Epithelial cell of prostate (primary cell): ENCODE measurements at places on chromosomes 2 and 18.
A peak's percentile ranks its signal among the peaks of the same experiment; 100 is the strongest.

- no peak for DNase-seq
Observed at GRCh38 chr2:235636546-235636945, 142.7 kb downstream of the AGAP1 start.

- DNase-seq = no peak
Observed at GRCh38 chr2:27133195-27133875, 1.1 kb downstream of the PREB start.

GRCh38 chr2:105403783-105404698, 5.2 kb upstream of the FHL2 start:
- peak; percentile 83 for DNase-seq

GRCh38 chr2:241218131-241219029, 29.9 kb downstream of the ANO7 start:
- no peak for DNase-seq

GRCh38 chr2:218805627-218806026, 23.7 kb downstream of the CYP27A1 start:
- DNase-seq = no peak

DNA sequence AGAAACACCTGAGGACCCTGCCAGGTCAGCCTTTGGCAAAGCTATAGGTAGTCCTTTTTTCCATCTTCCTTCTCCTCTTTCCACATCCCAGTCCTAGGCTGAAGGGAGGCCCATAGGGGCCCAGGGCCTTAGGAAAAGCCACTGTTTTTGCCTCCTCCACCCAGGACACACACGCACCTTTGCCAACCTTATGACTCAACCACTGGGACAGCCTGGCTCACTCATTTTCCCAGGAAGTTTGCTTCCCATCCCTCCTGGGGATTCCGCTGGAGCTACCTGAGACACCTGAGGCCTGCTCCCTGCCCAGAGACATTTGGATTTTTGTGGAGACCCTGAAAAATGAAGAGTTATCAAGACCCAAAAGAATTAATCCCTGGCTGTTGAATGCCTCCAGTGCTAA, 273.4 kb upstream of the SIX2 start:
- no peak for DNase-seq

- no peak for DNase-seq
Observed at GRCh38 chr2:114219456-114219855, 223.0 kb upstream of the DPP10 start.

DNA sequence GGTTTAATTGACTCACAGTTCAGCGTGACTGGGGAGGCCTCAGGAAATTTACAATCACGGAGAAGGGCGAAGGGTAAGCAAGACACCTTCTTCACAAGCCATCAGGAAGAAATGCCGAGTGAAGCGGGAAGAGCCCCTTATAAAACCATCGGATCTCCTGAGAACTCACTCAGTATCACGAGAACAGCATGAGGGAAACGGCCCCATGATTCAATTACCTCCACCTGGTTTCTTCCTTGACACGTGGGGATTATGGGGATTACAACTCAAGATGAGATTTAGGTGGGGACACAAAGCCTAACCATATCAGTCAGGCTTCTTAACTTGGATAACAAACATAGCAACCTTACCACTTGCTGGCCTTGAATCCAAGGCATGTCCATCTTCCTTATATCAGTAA, 289.0 kb upstream of the STON1 start:
- no peak for DNase-seq

DNA sequence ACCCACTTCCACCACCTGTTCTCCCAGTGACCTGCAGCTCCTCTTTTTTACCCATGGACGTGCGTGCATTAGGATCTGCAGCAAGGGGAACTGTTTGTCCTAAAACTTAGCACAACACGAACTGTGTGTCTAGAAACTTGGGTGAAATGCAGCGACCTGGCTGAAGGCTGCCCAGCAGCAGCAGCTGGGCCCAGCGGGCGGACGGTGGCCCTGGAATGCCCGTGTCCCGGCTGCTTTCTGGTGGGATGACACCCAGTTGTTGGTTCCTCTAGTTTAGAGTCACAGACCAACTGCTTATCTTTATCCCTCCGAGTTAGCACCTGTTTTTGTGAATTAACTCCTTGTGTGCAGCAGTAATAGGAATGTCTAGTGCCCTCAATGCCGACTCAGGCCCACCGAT, 61.9 kb upstream of the PXDN start:
- no peak for DNase-seq

DNA sequence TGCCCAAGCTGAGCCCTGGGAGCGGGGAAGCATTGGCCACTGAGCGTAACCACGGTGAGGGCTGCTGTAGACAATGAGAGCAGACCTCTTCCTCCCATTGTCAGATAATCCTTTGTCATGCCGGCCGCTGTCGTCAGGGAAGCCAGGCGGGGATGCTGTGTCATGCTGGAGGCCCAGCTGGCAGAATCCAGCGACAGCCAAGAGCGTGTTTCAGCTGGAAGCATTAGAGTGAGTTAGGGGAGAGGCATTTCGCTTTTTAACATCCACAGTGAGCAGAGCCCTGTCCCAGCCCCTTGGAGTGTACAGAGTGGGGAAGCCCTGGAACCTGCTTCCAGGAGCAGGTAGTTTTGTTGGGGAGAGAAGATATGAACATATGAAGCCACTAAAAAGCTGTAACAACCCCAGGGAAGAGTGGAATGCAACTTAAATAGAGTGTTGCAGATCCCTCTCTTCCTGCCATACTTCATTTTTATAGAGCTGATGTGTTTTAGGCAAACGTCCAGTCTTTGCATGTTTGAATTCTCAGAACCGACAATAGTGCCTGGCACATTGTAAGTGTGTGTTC, 7.0 kb downstream of the CTIF start:
- no peak for DNase-seq

DNA sequence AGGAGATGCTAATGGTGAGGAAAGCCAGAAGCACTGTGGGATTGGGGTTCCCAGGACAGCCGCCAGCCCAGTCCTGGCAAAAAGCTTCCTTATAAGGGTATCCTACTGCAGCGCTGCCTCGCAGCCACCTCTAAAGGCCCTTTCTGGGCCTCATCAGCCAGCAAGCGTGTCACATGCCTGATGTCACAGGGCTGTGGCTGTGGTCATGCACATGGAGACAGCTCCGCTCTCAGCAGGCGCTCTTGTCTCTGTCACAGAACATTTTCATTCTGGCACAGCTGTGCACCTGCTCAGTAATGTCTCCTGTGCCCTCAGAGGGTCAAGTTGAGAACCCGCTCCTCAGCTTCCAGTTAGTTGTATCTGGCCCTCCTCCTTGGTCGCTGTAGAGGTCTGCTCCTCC, 17.7 kb upstream of the MAL start:
- no peak for DNase-seq

- no peak for DNase-seq
Observed at GRCh38 chr2:36371928-36372391, 16.4 kb downstream of the CRIM1 start.

DNA sequence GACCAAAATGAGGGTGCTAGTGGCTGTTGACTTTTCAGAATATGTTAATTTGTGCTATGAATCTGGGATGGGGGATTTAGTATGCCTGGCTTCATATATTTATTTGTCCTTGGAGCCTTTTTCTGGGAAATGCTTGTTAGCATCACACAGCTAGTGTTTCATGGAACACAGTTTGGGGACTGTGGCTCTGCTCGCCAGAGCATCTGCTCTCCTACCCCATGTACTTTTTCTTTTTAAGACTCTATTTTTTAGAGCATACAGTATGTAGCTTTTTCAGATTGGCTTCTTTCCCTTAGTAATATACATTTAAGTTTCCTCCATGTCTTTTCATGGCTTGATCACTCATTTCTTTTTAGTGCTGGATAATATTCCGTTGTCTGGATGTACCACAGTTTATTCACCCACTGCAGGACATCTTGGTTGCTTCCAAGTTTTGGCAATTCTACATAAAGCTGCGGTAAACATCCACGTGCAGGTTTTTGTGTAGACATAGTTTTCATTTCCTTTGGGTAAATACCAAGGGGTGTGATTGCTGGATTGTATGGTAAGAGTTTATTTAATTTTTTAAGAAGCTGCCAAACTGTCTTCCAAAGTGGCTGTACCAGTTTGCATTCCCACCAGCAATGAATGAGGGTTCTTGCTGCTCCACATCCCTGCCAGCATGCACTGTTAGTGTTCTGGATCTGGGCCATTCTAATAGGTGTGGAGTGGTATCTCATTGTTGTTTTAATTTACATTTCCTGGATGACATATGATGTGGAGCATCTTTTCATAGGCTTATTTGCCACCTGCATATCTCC, 44.1 kb downstream of the EFR3B start:
- no peak for DNase-seq

- DNase-seq = no peak
Observed at GRCh38 chr2:69087912-69088240, 74.9 kb downstream of the ANTXR1 start.

GRCh38 chr2:176885001-176885643, 327.5 kb upstream of the HNRNPA3 start:
- DNase-seq = no peak

GRCh38 chr18:55031164-55031563, 71.9 kb upstream of the CCDC68 start:
- no peak for DNase-seq

DNA sequence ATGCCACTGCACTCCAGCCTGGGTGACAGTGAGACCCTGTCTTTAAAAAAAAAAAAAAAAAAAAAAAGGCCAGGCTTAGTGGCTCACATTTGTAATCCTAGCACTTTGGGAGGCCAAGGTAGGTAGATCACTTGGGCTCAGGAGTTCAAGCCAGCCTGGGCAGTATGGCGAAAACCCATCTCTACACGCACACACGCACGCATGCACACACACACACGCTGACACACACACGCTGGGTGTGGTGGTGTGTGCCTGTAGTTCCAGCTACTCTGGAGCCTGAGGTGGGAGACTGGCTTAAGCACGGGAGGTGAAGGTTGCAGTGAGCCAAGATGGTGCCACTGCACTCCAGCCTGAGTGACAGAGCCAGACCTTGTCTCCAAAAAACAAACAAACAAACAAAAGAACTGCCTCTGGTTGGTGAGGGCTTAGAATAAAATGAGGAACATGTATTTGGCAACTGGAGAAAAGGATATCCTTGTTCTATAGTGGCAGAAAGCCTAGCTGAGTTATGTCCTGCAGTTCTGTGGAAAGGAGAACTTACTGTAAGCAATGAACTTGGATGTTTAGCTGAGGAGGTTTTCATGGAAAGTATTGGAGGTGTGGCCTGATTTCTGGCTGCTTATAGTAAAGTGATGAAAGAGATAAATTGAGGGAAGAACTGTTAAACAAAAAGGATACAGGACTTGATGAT, 34.0 kb downstream of the HAT1 start:
- no peak for DNase-seq

DNA sequence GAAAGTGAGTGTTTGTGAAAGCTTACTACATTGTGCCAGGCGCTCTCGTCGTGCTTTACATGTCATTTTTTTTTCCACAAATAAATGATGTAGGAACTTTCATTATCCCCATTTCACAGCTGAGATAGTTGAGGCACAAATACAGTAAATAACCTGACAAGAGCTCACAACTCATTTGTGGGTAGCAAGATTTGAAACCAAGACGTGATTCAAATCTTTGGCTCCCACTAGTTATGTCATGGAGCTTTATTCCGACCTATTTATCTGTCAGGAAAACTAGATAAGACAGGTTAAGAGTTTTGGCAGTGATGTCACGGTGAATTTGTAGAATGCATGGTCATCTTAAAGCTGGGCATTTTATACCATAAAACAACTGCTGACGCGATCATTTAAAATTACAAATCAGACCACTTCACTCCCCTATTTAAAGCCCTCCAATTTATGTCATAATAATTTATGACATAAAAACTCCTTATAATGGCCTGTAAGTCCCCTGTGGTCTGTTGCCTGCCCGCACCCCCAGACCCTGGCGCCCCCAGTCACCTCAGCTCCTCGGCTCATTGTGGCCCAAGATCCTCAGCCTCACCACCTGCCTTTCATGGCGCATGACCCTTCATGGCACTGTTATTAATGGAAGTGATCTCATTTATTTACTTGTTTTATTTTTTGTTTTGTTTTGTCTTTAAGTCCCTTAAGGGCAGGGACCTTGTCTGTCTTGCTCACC, 678 bp upstream of the ZNF24 start:
- no peak for DNase-seq

DNA sequence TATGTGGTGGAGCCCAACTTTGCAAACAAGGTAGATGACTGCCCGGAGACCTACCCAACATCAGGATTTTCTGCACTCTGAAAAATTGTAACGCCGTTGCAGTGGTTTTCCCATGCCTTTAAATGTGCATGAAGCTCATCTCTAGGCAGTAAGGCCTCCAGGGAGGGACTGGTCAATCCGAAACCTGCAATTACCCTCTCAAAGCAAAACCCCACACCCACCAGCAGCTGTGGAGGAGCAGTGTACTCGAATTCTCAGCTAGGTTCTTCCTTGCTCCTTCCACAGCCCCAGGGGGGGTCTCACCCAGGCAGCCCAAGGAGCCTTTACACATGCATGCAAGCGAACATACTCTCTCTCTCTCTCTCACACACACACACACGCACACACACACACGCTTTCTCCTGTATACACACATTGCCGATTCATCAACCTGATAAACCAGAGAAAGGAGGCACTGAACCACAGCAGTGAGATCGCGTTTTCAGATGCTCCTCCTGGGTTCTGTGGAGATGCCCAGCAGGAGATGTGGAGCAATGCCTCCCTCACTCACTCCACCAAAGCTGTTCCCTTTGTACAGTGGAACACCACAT, 109.2 kb downstream of the VIT start:
- DNase-seq = no peak

GRCh38 chr2:5401115-5401657, 291.0 kb upstream of the SOX11 start:
- DNase-seq = no peak

DNA sequence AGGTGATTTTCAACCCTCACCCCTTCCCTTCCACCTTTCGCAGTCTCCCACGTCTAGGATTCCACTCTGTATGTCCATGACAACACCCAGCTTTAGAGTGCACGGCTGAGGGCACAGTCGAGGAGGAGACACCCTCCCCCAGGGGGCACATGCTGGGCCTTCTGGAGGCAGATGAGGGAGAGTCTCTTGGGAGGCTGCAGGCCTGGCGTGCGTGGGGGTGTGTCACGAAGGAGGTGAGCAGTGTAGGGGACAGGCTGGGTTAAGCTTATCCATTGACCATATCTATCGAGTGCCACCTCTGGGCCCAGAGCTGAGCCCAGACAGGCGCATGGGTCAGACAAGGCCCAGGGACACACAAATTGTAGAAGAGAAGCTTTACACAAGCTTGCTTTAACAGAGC, 18.8 kb downstream of the PROC start:
- no peak for DNase-seq

- no peak for DNase-seq
Observed at GRCh38 chr2:109154226-109154625, 25.2 kb downstream of the SH3RF3 start.
